Brain pericyte (primary cell): ENCODE measurements at places on chromosomes 5 and 9.
A peak's percentile ranks its signal among the peaks of the same experiment; 100 is the strongest.

- no peak for DNase-seq
Measured at GRCh38 chr5:176650354-176650884, 3.1 kb downstream of the TSPAN17 start.

DNA sequence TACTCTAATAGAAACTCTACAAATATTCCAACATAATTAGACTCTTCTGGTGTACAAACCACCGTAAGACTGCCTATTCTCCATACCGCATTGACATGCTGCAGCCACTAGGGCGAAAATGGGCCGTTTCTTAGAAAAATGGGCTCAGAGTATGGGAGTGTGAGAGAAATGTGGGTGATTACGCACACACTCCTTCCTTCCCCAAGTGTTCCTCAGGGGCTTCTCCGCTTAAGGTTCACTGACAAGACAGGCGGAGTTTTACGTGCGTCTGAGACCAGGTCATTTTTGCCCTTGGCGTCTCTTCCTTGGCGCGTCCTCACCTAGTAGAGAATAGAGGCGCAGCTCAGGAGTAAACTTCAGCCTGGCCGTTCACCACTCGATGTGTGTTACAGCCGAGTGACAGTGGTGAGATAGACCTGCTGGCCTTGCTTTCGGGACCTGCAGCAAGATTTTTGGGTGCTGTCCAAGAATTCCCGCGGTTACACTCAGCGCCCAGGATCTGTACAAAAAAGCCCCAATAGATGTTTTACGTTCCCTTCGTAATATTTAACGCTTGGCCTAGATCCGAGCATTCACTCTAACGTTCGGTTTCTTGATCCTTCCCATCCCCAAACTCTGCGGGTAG lies 1.8 kb upstream of the NTRK2 start:
- DNase-seq: no peak

DNA sequence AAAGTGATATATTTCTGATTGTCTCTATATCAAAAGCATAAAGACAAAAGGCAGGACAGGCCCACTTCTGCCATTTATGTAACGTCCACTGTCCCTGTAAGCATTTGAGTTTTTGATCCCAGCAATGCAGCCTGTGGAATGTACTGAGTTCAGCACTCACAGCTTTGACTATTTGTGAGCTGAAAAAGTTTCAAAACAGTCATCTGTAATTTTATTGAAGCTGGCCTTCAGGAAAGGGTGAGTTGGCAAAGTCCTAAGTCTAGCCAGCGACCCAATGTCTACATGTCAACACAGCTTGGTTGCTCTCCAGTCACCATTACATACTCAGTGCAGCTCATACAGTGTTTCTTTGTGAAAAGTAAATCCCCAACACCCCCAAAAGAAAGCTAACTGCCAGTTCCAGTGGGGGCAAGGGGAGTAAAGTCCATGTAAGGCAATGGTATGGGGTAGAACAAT lies 9.7 kb downstream of the LIFR start:
- no peak for DNase-seq

DNA sequence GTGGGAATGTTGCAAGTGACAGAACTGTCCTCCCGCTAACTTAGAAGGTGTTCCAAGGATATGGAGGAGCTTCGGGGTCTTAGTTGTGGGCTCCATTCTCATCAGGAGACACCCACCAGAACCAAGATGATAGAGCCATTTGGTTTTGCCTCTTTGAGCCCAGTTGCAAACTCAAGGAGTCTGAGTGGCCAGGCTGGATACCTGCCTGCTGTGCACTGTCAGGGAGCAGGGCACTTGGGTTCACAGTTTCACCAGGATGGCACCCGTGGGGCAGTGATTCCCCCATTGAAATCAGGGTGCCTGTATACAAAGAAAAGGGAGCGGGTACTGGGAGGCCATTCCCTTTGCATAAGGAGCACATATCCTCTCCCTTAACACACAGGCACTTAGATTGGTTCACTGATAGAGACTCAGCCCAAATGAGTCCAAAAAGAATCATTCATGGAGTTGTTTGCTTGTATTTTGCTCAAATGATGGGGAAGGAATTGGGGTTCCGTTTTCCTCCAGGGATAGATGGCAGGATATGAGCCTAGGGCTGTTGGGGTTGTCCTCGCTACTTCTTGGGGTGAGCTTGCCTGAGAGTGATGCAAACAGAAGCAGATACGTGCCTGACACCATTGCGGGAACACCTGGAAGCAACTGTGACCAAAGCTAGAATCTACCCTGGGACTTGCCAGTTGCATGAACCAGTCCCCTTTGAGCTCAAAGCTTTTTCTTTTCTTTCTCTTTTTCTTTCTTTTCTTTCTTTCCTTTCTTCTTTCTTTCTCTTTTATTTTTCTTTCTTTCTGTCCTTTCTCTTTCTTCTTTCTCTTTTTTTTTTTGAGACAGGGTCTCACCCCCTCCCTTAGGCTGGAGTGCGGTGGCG lies 1.3 kb upstream of the PRR7 start:
- no peak for DNase-seq

DNA sequence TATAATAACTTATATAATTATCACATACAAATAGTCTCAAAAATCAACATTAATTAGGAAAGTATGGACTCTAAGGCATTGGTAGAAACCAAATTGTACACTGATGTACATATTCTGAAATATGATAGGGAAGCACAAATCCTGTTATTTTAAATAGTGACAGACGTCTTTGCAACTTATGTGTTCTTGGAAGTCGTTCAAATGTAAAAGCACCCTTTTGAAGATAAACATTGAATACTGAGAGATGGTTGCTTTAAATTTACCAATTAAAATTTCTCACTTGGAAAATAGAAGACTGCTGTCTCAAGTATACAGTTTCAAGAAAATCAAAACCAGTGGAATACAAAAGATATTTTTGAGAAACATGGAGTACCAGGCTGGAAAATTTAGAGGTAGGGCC lies 457.4 kb upstream of the NUDT12 start:
- DNase-seq: no peak

DNA sequence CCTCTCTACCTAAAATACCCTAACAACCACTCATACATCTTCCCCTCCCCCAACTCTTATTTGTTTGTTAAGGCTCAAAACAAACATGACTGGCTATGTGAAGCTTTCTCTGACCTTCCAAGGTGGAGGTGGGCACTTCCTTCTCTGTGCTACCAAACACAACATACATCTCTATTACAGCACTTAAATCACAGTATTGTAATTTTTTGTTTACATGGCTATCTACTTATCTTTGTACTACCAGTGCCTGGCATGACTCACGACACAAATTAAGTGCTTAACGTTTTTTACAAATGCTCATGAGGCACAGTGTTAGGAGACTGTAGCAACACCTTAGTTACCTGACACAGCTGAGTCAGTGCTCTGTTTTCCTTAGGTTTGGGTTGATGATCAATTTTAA lies 18.6 kb downstream of the HOMER1 start:
- no peak for DNase-seq

- no peak for DNase-seq
Measured at GRCh38 chr5:154193283-154193682, 2.8 kb downstream of the GALNT10 start.

GRCh38 chr5:69497006-69497520 lies 4.5 kb downstream of the OCLN start:
- DNase-seq: no peak

- no peak for DNase-seq
Measured at GRCh38 chr5:61207884-61208283, 45.6 kb upstream of the SMIM15 start.

DNA sequence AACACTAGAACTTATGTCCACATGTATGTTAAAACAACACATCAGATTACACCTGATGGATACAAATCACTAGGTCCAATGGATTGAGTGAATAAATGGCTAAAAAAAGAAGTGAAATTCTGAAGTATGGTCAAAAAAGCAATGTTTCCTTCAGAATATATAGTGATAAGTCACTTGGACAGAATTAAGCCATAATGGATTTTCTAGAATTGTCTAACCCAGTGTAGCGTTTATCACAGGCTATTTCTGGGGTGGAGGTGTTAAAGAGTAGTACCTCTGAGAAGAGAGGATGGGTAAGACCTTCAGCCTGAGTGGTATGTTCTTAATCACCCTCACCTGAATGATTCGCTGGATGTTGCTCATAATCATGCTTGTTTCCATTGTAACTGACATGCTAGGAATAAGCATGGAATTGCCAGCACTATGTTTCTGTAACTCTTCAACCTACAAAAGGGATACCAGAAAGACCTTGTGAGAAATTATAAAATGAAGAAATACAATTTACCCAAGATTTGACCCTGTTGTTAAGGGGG lies 33.2 kb downstream of the SLC31A2 start:
- no peak for DNase-seq

GRCh38 chr5:55218967-55219366 lies 8.1 kb downstream of the MCIDAS start:
- no peak for DNase-seq

GRCh38 chr5:38673671-38674071 lies 117.2 kb upstream of the LIFR start:
- no peak for DNase-seq

DNA sequence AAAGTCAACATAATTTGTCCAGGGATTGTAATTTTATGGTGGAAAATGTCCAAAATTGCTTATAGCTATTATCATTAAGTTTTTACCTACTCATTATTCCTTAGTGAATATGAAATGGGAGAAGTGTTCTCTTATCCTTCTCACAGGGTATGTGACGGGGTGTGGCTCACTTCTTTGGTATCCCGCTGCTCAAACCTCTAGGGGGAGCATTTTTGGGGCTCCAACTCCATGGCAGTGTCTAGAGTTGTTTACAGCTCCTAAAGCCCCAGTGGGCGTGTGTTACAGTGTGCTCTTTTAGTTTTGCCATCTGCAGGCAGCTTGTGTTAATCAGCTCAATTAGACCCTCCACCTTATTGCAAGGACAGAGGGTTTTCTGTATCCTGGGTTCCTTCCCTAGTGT lies 89.4 kb downstream of the CDKN2A start:
- DNase-seq: no peak

DNA sequence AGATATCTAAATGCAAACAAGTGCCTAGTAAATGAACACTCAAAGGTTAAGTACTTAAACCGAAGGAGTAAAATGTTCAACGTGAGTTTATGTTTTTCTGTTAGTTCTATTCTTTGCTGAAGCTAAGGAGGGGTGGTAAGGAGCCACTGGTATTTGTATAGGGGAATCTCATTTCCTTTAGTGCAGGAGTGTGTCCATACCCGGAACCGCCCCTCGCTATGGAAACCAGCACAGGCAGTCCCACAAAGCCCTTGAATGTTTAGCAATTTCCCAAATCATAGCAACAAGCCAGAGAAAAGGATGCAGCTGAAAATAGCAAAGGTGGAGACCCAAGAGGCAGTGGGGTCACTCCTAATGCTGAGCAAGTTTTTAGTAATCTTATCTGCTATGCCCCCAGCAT lies 78.8 kb upstream of the STK32A start:
- DNase-seq: no peak

- no peak for DNase-seq
Measured at GRCh38 chr5:89338935-89339334, 456.0 kb upstream of the MEF2C start.

- peak; percentile 25 for DNase-seq
Measured at GRCh38 chr5:65482296-65482735, 596 bp upstream of the ADAMTS6 start.

DNA sequence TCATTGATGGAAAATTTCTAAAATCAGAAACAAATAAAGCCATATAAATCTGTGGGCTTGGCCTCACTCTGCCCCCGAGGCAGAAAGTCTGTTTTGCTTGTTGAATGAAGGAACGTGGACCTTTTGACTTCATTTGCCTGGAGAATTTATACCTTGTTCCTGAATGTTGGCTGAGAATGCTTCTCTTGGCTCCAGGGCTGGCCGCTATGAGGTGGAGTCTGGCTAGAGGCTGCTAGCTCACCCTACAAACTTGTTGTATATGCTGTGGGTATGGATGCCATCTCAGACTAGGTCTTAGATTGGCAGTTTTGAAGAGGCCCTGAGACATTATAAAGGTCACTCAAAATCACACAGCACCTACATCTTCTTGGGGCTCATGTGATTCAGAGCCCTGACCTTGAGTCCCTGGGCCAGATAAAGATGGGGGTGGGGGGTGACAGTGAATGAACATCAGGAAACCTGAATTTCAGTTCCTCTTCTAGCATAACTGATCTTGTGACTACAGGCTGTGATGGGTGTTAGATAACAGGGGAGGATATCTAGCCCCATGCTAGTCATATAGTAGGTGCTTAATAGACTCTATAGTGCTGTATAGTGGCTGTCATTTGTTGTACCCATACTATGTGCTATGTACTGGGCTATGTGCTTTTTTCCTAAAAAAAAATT lies 2.8 kb downstream of the GM2A start:
- DNase-seq: no peak

DNA sequence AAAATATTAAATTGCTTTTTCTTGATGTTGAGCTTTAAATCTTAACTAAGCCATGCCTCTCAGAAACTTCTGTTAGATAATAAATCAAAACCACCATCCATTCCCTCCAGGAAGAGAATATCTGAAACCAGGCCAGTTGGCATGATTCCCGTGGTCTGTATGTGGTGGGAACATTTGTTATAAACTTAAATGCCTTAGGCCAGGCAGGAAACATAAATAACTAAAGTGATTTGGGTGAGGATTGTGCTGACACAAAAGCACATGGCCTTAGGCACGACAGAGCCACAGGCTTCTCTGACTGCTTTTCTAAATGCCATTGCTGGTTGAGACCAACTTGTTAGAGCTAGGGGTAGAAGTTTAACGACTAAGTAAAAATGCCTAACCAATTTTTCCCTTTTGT lies 255.9 kb downstream of the GABRG2 start:
- DNase-seq: no peak

- DNase-seq: peak; percentile 45
Measured at GRCh38 chr9:123637606-123637944, 281.6 kb downstream of the CRB2 start.

- no peak for DNase-seq
Measured at GRCh38 chr5:171315386-171315891, 6.4 kb downstream of the TLX3 start.

DNA sequence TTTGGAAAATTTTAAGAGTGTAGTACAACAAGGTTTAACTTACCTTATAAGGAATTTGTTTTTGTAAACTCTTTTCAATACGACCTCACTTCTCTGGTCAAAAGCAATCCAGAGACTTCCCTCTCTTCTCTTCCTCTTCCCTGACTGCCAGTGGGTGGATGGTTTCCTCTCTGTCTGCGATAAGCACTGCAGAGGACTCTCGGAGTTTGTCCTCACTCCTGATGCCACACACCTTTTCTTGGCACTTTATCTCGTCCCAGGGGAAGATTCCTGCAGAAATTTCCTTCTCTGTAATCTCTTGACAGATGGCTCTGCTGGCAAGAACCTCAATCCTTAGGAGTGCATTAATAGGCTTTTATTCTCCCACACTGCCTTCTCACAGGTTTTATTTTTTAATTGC lies 641.6 kb downstream of the NR2F1-AS1 start:
- DNase-seq: no peak

- DNase-seq: no peak
Measured at GRCh38 chr5:118195211-118195610, 793.1 kb downstream of the DTWD2 start.

- no peak for DNase-seq
Measured at GRCh38 chr9:34580358-34580757, 9.2 kb downstream of the CNTFR start.

- no peak for DNase-seq
Measured at GRCh38 chr5:155260798-155261197, 247.2 kb downstream of the KIF4B start.
